ENCODE measurements at places on chromosomes 16 and 17. TPM values are rescaled to one million over a fixed set of nuclear protein-coding genes. Genes with fewer than 3 reads are reported as not detected.

DNA sequence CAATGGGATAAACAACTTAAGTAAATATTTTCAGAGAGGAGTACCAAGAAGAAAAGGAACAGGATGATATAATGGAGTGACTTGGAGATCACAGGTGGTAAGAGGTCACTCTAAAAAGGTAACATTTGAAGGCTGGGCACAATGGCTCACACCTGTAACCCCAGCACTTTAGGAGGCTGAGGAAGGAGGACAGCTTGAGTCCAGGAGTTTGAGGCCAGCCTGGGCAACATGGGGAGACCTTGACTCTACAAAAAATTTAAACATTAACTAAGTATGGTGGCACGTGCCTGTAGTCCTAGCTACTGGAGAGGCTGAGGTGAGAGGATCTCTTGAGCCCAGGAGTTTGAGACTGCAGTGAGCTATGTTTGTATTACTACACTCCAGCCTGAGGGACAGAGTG lies 3.4 kb upstream of the TMEM11 start:
- no peak for DNase-seq

GRCh38 chr17:65707780-65708179 lies 146.3 kb upstream of the AXIN2 start:
- no peak for DNase-seq

DNA sequence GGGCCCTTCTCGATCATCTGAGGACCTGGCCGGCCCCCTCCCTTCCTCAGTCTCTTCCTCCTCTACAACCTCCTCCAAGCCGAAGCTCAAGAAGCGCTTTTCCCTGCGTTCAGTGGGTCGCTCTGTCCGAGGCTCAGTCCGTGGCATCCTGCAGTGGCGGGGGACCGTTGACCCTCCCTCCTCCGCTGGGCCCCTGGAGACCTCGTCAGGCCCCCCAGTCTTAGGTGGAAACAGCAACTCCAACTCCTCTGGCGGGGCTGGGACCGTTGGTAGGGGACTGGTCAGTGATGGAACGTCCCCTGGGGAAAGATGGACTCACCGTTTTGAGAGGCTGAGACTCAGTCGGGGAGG lies 2.8 kb downstream of the SH2B1 start:
- DNase-seq, result no peak

DNA sequence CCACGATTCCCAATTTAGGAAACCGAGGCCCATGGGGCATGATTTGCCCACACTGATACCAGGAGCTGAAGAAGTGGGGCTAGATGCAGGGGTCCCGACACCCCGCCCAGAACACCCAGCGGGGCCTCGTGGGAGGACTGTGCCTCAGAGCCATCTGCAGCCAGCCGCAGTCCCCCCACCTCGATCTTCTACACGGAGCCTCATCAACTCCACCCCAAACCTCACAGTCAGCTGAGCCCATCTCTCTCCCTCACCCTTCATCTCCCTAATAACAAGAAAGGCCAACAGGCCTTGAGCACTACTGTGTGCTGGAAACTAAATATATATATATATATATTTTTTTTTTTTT lies 4.2 kb downstream of the ITGAE start:
- DNase-seq, result no peak

- DNase-seq, result no peak
Measured at GRCh38 chr17:4247361-4247970, 16.3 kb downstream of the ANKFY1 start.

DNA sequence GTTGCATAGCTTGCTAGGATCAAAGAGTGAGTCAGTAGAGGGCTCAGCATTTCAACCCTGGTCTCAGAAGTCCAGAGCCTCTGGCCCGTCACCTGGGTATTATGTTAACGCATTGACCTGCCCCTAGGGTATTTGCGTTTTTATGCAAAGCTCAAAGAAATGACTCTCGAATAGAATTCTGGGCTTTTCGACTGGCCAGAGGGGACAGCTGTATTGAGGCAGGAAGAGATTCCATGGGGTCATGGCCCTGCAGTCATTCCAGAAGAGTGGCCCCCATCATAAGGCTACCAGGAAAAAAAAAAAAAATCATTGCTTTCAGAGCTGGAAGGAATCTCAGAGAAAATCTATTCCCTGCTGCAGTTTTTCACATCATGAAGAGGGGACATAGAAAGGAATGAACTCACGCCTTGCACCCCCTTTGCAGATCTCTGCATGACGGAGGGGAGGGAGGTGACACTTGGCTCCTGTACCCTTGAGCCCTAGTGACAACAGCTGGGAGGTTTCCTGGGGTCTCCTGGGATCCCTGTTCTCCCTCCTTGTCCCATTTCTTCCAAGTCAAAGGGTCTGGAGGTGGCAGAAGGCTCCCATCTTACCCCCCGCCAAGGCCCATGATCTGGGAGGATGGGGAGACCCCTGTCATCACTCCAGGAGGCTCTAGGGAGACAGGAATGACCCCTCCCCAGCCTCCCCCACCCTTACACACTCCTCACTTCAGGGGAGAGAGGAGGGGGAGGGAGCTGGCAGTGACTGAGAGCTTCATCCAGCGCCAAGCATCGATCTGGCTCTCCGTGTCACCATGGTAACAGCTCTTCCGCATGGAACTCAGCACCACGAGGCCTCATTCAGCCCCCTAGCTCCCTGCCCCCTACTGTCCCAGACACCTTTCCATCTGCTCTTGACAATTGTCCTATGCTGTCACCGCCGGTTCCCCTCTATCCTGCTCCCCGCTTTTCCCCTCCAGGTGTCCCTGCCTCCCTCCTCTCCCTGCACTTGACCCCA lies 35.8 kb downstream of the GP2 start:
- no peak for DNase-seq

DNA sequence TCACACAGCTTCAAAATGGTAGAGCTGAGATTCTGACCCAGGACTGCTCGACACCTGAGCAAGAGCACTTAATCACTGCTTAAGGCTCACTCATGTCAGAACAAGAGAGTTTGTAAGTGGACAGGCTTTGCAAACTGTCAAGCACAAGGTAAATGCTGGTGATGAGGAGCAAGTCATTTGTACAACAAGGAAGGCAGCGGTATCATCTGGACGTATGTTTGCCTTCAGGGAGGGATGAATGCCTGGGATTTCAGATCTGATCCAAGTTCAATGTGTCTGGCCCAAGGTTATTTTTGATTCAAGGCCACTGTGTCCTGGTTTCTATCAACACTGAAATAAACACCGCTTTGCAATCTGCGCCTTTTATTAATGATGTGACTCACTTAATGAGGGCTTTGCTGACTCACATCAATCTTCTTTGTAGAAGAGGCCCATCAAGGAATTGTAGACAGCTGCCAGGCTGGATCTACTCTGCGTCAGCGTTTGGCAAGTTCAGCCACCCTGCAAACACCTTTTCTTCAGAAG lies 174.4 kb upstream of the HS3ST3A1 start:
- no peak for DNase-seq

DNA sequence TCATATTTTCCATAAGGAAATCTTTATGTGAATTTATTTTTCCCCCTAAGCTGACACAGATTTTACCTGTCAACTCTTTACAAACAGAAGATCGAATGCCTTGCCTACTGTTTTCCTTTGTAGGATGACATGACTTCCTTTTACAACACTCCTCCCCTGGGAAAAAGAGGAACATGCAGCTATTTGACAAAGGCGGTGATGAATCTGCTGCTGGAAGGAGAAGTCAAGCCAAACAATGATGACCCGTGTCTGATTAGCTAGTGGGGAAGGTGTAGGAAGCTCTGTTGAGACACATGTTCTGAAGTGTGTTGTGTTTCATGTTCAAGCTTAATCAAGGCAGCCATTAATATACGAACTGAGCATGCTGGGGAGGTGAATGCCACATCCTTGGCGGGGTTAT lies 238.0 kb downstream of the PHKB start:
- DNase-seq, result no peak

- no peak for DNase-seq
Measured at GRCh38 chr16:63714876-63715275, 1407.0 kb downstream of the CDH11 start.

- peak; percentile 80 for DNase-seq
Measured at GRCh38 chr16:19502395-19503131, 19.3 kb downstream of the GDE1 start.

DNA sequence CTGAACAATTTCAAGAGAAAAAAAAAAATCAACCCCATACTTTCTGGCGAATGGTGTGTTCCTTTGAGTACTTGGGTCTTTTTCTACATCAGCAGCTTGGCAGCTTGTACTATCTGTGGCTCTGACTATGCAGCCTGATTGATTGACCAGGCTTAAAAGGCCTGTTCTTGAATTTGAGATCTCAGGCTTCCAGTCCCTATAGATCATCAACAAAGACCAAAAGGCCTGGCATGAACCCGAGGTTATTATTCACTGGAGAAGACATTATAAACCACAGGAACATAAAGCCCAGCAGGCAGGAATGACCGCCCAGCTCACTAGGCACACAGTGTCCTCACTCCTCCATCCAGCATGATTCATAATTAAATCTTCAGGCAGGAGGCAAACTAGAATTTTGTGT lies 32.1 kb upstream of the CDH3 start:
- DNase-seq, result no peak

- no peak for DNase-seq
Measured at GRCh38 chr17:74454197-74455024, 12.0 kb upstream of the CD300A start.

GRCh38 chr17:42097691-42098631 lies at the start of gene ZNF385C:
TSS of gene ZNF385C (minus strand) at chr17:42098473. CDS start at chr17:42063056, 35,417 bp downstream.
- DNase-seq, result no peak

DNA sequence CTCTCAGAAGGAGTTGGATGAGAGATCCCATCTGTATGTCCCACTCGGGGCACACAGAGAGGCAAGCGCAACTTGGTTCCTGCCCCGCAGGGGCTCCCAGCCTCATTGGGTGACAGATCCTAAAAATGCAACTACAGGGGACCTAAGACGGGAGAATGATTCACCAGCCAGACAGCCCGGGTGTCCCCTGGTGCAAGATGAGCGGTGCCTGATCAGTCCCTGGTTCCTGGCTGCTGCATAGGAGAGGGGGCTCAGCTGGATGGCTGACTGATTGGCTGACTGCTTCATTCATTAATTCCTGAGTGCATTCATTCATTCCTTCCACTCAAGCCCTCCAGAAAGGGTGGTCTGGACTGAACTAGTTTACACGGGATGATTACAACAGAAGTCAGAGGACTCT lies 22.0 kb downstream of the WNT3 start:
- DNase-seq, result no peak

- peak; percentile 84 for DNase-seq
Measured at GRCh38 chr17:29291163-29291752, 2.7 kb downstream of the NUFIP2 start.

DNA sequence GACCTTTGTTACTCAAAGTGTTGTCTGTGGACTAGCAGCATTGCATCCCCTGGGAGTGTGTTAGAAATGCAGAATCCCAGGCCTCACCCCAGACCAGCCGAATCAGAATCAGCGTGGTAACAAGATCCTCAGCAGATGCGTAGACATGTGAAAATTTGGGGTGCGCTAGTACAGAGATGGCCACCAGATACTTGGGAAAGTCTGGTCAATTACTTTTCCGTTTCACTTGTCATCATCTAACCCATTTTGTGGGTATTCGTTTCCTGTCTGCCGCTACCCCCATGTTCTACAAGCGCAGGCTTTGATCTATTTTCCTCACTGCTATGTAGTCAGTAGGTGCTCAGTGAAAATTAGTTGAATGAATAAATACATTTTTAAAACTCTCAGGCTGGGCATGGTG lies 33.1 kb upstream of the HERPUD1 start:
- DNase-seq, result no peak

DNA sequence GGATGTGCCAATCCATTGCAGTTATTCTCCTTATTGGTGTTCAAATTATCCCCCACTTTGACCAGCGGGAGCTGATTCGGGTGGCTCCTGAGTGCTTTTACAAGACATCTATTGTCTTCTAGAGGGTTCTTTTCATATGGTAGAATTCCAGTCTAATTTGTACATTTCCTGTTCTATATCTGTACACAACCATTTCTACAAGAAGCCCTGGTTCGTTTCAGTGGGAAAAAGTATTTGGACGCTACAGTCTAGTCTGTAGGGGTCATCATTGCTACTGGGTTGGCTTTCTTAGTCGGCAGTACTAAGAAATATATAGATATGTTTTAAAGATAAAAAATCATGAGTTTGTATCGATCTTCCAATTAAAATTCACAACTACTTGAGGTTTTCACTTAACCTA lies 262.6 kb downstream of the MAP2K6 start:
- peak; percentile 52 for DNase-seq

- no peak for DNase-seq
Measured at GRCh38 chr17:18176176-18176575, 7.5 kb upstream of the ALKBH5 start.

GRCh38 chr16:8704098-8704497 lies 29.7 kb downstream of the ABAT start:
- no peak for DNase-seq

GRCh38 chr16:9778849-9779248 lies 403.4 kb downstream of the GRIN2A start:
- DNase-seq, result peak; percentile 4

- no peak for DNase-seq
Measured at GRCh38 chr16:11060842-11061241, 116.5 kb downstream of the CLEC16A start.

DNA sequence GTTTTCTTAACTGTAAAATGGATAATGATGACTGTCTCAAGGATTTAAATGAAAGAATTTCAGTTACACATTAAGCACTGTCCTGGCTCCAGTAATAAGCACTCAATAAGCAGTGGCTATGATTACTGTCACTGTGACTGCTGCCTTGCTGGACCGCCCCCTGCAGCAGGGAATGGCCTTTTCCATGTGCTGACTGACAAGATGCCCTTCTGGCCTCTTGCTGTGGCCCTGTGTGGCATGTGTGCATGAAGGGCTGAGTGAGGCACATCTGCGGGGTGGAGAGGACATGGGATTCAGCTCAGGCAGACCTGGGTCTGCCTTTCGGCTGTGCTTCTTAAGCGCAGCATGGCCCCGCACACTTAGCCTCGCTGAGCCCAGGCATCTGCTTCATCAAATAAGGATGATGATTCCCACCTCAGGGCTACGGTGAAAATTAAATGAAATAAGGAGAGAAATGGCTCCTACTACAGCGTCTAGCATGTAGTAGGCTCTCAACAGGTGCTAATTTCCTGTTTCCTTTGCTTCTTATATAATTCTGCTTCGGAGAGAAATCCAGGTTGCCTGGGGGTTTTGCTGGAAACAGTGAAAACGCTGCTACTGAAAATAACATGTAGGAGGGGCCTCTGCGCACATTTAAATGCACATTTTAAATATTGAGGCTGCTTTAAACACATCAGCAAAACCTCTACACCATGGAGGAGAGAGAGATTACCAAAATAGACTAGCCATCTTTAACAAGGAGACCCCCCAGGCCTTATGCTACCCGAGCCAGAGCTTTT lies 183.9 kb downstream of the PARN start:
- no peak for DNase-seq

- peak; percentile 52 for DNase-seq
Measured at GRCh38 chr17:9291912-9292560, 270.7 kb downstream of the NTN1 start.

- DNase-seq, result no peak
Measured at GRCh38 chr16:12546918-12547607, 256.6 kb downstream of the CPPED1 start.

The CDYL2 gene
- total RNA-seq, result 0.19 TPM

The FOXJ1 gene
- total RNA-seq, result not detected

The SHCBP1 gene
- total RNA-seq, result 19.5 TPM

The CCDC92B gene
- 0.29 TPM for total RNA-seq

The CCL1 gene
- total RNA-seq, result not detected

The CCL7 gene
- not detected for total RNA-seq

The GOSR1 gene
- total RNA-seq, result 16.4 TPM

The KRT27 gene
- total RNA-seq, result 5.9 TPM

The ZNF597 gene
- 2.8 TPM for total RNA-seq

The WNK4 gene
- 0.21 TPM for total RNA-seq

The SECTM1 gene
- total RNA-seq, result 0.37 TPM

The CCL3 gene
- total RNA-seq, result not detected

The CCDC78 gene
- total RNA-seq, result 17.7 TPM

The B4GALNT2 gene
- total RNA-seq, result not detected

The MFAP4 gene
- not detected for total RNA-seq

The GPATCH8 gene
- 12.3 TPM for total RNA-seq

The PIRT gene
- not detected for total RNA-seq

Measured in SK-MEL-5 (cell line).